ENCODE measurements at places on chromosomes 16 and 17.

DNA sequence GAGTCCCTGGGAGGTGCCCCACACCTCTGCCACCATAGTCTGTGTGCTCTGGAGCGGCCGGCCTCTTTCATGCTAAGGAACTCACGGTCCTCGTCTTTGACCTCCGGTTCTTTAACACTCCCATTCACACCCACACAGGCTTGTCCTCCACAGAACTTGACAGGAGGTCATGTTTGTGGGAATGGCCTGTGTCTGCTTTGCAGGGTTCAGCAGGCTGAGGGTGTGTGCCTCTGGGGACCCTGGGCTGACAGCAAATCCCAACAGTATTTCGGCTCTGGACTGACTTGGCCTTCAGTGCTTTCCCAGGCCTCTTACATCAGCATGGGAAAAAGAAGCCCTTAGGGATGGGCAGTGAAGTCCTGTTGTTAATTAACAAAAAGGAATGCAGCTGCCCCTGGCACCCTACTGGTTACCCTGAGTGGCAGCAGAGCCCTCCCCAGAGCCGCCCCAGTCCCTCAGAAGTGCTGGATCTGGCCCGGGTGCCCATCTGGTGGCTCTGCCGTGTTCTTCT is 35.4 kb upstream of the ADORA2B start:
- no peak for DNase-seq

- no peak for DNase-seq
Observed at GRCh38 chr17:74543406-74543805, 2.5 kb downstream of the CD300C start.

DNA sequence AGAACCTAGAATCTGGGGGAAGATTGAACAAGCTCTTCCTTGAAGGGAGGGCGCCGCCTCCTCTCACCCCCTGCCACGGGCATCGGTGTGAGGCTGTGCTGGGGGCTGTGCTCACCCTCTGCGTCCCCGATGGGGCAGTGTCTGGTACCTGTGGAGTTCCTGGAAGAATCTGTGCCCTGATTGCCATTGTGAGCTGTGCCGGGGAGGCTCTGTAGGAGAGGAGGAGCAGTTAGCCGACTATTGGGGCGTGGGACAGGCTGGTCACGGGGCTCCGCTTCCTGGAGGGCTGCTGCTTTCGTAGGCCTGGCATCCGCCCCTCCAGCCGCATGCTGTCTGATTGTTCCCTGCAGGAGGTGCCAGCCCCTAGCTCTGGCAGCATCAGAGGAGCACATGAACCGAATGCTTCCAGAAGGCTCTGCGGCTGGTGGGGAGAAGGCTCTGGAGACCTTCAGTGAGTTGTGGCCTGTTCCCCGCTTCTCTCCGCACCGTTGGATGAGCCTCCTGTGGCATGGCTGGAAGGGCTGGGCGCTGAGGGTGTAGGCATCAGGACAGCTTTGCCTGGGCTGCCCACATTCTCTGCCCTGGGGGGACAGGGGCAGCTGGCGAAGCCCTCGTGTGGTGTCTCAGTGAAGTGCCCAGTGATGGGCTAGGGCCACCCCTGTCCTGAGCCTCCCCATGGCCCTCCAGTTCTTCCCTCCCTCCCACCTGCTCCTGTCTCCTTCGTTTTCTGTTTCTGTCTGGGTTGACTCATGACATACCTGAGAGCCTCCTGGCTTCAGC is 86.9 kb downstream of the SEC14L1 start:
- DNase-seq = no peak

DNA sequence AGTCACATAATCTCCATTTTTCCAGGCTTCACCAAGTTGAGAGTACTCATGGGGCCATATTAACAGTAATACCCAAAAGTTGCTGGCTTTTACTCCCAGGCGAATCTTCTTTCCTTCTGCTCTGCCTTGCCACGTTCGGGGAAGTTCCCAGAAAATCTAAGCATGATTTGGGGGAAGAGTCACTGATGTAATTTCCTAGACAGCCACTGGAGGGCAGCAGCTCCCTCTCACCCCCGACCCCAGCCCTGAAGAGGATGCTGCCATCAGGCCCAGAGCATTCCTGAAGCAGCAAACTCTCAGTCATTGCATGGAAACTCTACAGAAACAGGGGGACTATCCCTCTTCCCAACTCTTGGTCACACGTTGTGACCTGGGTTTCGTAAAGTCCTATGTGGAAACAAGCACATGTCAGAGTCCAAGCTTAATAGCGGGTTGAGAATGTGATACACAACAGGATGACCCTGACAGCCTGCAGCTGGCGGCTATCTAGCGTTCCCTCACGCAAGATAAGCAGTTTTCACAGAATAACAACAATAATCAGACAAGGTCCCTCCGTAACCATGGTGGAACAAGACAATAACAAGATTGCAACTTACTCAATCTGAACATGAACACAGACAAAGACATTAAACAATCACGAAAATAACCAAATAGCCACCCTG is 43.8 kb upstream of the DHX40 start:
- DNase-seq = peak; percentile 36

DNA sequence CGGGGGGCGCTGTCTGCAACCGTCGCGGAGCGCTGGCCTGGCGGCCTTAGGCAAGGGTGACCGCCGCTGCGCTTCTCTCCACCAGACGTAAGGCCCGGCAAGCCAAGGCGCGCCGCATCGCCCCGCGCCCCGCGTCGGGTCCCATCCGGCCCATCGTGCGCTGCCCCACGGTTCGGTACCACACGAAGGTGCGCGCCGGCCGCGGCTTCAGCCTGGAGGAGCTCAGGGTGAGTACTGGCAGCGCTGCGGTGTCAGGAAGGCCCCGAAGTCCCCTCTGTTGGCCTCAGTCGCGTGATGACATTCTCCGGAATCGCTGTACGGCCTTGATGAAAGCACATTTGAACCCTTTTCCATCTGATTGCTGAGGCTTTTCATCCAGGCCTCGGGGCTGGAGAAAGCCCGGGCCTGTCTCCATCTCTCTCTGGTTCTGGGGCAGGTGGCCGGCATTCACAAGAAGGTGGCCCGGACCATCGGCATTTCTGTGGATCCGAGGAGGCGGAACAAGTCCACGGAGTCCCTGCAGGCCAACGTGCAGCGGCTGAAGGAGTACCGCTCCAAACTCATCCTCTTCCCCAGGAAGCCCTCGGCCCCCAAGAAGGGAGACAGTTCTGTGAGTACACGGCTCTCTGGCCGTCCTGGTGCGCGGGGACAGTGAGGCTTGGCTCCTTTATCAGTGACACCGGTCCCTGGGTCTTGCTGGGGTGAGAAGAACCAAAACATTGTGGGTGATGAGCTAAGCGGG is 831 bp downstream of the RPL13 start:
- DNase-seq = peak; percentile 39

GRCh38 chr17:73231841-73232586 is 29.7 kb downstream of the CPSF4L start:
- DNase-seq = peak; percentile 97

GRCh38 chr16:57051696-57052228 is 40.6 kb upstream of the CPNE2 start:
- peak; percentile 11 for DNase-seq

DNA sequence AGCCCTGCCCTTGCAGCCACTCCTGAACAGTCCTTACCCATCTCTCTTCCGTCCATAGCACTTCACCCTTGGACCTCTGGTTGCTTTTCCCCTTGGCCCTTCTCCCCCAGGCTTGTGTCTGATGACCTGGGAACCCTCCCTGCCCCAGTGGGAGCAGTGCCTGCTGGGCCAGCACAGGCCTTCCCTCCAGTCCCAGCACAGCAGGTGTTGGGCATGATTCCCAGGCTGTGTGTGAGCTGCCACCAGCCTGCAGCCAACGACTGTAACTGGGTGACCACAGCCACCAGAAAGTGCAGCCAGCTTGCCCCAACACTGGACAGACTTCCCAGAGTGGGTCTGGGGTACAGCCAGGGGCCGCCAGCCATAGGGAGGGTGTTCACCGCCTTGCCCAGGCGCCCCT is 30.0 kb downstream of the CRAMP1 start:
- DNase-seq = no peak

DNA sequence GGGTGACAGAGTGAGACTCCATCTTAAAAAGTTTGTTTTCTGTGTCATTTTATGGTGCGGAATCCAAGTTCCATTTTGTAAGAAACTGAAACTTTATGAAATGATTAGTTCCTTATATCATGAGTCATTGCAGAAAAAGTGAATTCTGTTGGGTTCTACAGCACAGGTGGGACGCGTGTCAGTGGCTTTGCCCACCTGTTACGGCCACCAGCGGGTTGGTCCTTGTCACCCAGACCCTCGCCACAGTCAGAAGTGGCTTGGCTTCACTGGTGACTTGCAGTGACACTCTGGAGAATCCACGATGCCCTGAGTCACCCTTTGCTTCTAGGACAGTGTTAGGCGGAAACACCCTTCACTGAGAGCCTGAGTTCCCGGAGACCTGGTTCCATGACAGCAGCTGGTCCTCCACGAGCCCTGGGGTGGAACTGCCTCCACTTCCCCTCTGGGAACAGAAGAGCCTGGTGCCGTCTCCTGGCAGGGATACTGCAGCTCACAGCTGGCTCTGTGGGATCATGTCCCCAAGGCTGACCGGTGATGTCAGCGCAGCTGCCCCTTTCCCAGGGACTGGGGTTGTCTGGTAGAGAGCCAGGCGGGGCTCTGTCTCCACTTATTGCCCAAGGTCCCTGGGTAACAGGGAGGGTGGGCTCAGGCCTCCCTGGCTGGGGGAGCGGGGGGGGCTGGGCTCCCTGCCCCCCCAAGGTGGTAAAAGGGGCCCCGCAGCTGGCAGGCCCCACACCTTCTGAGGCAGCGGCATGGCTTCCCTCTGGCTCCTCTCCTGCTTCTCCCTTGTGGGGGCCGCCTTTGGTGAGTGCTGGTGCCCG is at the start of gene CTRB1:
Gene CTRB1, plus strand, starts transcription at position 733 of the 821 bp plus-strand sequence. Its CDS starts 20 bp downstream, at position 753.
- DNase-seq = no peak

GRCh38 chr17:49361129-49361901 is 735 bp downstream of the ZNF652 start:
- peak; percentile 71 for DNase-seq

DNA sequence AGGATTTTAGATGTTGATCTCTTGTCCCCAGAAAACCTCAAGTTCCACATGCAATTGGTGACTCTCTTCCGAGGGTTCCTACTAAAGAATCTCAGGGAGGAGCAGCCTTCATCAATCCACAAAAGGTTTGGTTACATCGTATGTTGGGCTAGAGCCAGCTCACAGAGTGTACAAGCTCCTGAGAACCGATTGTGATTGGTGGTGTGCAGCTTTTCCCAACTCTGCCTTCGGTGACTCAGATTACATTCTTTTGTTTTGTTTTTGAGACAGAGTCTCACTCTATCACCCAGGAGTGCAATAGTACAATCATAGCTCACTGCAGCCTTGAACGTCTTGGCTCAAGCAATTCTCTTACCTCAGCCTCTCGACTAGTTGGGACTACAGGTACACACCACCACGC is 172.4 kb downstream of the PMP22 start:
- DNase-seq = no peak

- DNase-seq = no peak
Observed at GRCh38 chr17:69523244-69523861, 108.9 kb downstream of the MAP2K6 start.

DNA sequence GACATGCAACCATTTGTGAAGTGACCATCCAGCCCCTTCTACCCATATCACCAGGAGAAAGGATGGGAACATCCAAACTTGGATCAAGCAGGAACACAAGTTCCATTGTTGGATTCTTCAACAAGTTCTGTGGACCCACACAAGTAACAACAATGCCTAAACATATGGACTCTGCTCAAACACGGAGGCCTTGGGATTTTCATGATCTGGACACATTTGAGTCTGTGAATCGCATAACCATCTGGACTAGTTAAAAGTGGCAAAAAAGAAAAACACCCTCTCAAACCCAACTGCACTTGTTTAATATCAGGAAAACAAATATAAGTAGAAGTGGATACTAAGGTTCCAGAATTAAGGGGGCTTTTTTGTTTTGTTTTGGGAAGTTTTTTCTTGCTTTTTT is 70.8 kb downstream of the TOX3 start:
- DNase-seq = no peak

GRCh38 chr17:228951-229708 is 47.7 kb upstream of the DOC2B start:
- DNase-seq = no peak

- no peak for DNase-seq
Observed at GRCh38 chr17:12438813-12439586, 226.7 kb upstream of the MYOCD start.

GRCh38 chr16:83898463-83899271 is at the start of gene MLYCD:
Gene MLYCD (plus strand): TSS chr16:83899115. CDS start chr16:83899145, 30 bp downstream.
- peak; percentile 72 for DNase-seq

- DNase-seq = peak; percentile 44
Observed at GRCh38 chr17:40909351-40909750, 24.3 kb upstream of the KRT20 start.

DNA sequence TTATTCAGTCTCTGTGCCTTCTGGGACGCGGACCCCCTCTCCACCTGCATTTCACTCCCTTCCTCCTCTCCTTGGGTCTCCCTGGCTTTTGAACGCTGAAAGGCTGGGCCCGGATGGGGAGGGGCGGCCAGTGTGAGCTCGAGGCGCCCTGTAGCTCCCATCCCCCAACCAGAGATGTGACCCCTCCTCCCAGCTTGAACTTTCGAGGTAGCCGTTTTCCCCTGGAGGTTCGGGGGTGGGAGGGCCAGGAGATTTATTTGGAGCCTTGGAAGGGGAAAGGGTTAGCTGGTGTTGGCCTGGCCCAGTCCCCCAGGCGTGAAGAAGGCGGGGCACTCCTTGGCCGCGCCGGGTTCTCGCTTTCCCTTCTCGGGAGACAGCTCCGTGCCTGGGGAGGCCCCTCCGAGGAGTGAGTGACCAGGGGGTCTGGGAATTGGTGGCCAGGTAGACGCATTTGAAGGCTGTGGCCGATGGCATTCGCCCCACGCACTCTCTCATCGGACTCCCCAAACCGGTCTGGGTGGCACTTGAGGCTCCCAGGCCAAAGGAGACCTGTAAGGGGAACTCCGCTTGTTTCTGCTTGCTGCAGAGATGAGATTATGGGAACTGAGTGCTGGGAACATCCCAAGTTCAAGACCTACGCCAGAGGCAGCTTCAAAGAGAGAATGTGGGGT is 942 bp downstream of the LDAF1 start:
- DNase-seq = peak; percentile 2

DNA sequence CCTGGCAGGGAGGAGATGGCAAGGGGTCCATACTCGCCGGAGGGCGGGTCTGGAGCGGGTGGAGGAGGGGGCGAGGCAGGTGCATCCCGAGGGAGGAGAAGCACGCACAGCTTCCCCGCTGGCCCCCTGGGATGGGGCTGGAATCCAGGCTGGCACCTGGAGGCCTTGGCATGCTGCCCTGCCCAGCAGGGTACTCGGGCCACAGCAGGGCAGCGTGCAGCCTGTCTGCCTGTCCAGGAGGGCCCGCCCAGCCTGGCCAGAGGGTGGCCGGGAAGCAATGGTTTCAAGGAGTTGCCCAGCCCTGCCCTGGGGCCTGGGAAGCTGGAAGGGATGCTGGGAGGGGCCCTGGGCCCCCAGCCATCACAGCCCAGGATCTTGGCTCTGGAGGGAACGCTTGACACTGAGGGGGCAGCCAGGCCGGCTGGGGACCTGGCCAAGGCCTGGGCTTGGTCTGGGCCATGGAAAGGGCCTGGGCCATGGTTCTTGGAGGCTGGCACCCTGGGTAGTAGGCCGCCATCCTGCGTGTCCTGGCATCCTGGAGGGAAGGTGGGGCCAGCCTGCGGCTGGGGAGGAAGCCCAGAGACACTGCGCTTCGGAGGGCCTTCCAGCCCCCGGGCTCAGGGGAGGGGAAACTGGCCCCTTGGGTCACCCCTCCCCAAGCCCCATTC is 1.1 kb downstream of the GLIS2 start:
- DNase-seq = no peak
